Right ventricle myocardium superior (tissue), 1 donor: ENCODE measurements at places on chromosomes 7 and 10.

GRCh38 chr7:47179812-47180515 lies 401.9 kb downstream of the TNS3 start:
- DNase-seq, result no peak

- no peak for DNase-seq
Observed at GRCh38 chr7:158861004-158861787, 4.8 kb downstream of the DYNC2I1 start.

- DNase-seq, result peak; percentile 36
Observed at GRCh38 chr7:88759230-88760135, at the start of gene ZNF804B. Gene ZNF804B, plus strand, starts transcription at chr7:88759700. Its CDS starts 277 bp downstream, at chr7:88759977.

GRCh38 chr7:70574314-70574834 lies 557.6 kb upstream of the GALNT17 start:
- no peak for DNase-seq

DNA sequence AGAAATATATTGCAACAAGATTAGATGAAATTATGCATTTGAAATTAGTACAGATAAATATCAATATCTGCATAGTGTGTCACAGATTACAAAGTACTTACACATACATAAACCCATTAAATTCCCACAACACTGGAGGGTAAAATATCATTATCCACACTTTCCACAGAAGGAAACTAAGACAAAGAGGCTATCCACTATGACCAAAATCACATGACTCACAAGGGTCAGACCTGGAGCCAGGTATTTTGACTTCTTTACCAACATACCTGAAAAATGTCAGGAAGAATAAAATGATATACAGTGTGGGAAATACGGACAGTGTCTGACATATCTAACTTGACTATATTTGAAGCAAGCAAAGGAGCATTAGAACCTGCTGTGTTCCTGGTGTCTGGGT lies 34.1 kb downstream of the HYCC1 start:
- no peak for DNase-seq

DNA sequence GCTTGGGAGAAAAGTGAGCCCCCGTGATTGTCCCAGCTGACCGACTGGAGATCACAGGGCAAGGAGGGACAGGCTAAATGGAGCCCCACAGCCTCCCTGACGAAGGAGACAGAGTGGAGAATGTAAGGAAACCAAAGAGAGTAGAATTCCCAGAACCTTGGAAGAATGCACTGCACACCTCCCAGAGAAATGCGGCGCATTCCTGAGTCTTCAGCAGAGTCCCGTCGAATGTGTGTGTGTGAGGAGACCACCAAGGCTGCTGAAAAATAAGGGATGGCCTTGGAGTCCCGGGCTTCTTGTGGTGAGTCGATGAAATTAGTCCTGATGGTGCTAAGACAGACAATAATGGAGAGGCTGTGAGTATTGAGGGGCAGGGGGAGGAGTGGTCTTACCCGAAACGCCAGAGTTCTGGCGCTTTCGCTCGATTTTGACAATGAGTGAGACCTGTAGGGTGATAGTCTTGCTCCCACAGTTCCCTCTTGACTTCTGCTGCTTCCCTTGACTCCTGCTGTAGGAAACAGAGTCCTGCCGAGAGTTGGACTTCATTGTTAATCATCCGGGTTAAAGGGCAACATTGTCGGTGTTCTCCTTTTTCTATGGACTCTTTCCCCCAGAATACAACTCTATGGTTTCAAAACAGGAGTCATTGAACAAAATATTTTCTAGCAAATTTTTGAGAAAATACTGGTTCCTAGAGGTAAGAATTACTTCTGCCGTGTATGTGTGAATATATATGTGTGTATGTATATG lies 103.2 kb downstream of the CNNM2 start:
- no peak for DNase-seq

DNA sequence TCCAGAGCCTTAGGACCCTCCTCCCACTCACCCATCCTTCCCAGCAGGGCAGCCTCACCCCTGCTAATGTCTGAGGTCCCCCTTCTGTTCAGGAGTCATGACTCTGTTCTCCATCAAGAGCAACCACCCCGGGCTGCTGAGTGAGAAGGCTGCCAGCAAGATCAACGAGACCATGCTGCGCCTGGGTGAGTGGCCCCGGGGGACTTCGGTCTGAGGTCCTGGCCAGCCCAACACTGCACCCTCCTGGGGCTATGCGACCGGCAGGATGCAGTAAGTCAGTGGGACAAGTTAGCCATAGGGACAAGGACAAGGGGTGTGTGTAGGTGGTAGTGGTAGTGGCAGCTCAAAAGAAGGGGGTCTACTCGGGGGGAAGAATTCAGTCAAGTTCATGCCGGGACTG lies 16.2 kb upstream of the AHCYL2 start:
- no peak for DNase-seq

- DNase-seq, result no peak
Observed at GRCh38 chr7:70926666-70927065, 205.3 kb upstream of the GALNT17 start.

GRCh38 chr10:124671486-124672075 lies 72.6 kb downstream of the FAM53B start:
- DNase-seq, result peak; percentile 71

GRCh38 chr7:27245798-27246691 lies 3.4 kb downstream of the EVX1 start:
- DNase-seq, result no peak

DNA sequence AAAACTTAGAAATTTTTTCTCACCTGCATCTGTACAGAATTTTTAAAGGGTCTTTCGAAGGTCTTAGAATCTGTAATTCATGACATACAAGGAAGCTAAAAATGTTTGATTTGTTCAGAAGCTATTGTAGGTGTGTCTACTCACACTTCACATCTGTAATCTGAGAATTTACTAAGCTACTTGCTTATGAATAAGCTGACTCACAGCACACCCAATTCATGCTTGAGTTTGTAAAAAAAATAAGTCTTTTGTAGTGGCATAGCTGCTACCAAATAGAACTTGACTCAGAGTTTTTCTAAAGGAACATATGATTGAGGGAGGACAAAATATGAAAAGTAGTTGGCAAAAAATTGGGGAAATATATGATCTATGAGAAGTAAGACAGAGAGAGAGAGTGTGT lies 12.7 kb upstream of the AGR2 start:
- no peak for DNase-seq

GRCh38 chr7:25636168-25636567 lies 407.9 kb upstream of the NPVF start:
- no peak for DNase-seq

DNA sequence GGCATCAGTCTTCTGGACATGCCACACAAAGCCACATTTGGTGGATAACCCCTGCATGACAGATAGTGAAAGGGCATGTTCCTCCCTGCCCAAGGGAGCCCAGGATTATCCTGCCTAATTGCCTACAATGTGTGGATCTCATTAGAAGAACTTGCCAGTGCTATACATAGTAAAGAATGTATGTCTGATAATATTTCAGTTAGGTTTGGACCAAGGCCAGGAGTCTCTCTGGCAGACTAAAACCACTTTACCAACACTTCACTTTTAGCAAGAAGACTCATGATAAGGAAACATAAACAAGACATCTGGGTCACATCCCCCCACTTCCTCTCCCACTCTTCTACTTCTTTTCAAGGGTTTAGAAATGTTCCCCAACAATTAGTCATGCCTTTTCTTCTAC lies 196.7 kb downstream of the MTERF1 start:
- no peak for DNase-seq

DNA sequence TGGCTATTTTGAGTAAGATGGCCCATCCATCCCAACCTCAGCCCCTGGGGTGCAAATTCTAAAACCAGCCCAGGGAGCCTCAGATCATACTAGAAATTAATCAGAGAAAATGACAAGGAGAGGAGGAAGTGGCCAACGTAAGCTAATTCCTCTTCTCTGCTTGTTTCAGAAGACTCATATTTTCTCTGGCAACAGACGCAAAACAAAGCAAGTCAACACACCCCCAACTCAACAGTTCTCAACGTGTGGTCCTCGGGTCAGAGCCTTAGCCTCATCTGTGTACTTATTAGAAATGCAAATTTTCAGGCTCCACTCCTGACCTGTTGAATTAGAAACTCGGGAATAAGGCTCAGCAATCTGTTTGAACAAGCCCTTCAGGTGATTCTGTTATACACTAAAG lies 413.9 kb upstream of the AUTS2 start:
- DNase-seq, result no peak

DNA sequence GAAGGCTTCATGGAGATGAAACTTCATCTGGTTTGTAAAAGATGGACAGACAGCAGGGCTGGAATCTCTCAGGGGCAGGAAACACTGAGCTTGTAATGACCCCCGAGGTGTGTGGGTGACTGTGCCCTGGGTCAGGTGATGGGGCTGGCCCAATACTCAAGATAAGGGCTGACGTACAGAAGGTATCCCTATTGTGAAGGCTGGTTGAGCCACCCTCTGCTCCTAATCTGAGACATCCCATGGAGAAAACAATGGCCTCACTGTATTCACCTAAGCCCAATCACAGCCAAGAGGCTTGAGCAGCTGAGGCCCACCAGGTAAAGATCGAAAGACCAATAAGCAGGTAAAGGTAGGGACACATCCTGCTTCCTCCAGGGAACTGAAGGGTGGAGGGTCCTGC lies 34.8 kb upstream of the NUB1 start:
- no peak for DNase-seq

DNA sequence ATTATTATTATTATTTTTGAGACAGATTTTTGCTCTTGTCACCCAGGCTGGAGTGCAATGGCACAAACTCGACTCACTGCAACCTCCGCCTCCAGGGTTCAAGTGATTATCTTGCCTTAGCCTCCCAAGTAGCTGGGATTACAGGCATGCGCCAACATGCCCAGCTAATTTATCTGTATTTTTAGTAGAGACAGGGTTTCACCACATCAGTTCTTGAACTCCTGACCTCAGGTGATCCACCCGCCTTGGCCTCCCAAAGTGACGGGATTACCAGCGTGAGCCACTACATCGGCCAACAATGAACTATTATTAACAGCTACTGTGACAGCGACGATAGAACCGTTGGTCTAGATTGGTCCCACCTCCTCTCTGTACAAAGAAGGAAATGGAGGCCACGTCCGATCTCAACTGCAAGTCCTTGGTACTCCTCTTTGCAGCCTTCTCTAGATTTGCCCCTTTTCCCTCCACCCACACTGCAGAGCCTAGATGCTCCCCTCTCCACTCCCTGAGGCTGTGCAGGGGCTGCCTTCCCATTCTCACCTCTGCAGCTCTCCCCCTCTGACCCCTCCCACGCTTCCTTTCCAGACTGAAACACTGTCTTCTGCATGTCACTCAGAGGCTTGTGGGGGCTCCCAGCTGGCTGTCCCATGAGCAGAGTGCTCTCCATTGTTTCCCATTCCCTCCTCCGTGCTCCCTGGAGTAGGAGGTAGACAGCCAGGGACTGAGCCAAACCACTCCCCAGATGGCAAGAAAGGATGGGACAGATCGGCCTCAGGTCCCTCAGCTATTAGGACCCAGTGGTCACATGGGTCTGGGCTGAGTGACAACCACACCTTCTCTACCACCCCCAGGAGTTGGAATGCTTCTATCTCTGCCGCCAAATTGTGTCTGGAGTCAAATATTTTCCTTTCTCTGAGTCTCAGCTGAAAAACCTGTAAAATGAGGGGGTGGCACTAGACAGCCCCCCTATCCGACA lies 2.3 kb downstream of the LOXL4 start:
- no peak for DNase-seq

DNA sequence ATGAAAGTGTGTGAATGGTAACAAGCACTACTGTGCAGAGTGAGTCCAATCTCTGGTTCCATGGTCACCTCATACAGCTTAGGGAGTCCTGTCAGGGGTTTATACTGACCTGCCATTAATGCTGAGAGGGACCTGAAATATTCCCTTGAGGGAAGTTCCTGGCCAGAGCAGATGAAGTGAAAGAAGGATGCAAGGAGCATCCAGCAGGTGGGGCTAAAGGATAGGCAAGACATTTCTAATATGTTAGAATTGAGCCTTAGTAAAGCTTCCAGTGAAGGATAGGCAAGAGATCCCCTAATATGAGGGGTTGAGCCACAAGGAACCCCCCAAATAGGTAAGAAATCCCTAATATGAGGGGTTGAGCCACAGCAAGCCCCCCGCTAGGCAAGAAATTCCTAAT lies 25.5 kb upstream of the FAM221A start:
- DNase-seq, result no peak

DNA sequence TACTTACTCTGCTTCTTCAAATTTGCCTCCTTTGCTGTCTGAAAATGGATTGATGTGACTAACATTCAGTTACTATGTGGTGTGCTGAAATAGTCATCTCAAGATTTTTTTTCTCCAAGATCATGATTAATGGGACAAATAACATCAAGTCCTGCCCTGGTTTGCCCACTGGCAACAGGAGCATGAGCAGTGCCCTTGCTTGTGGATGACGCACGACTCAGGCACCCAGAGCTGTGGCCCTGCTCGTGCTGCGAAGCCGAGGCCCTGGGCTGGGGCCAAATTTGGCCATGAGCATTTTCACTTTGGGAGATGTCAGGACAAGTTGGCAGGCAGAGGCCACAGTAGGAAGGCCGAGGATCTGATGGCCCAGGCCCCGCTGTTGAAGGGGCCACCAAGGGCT lies 239.8 kb upstream of the IGFBP3 start:
- no peak for DNase-seq

- DNase-seq, result no peak
Observed at GRCh38 chr7:1550005-1550845, 5.8 kb downstream of the TMEM184A start.

GRCh38 chr10:24556750-24557742 lies 166.6 kb downstream of the ARHGAP21 start:
- no peak for DNase-seq

DNA sequence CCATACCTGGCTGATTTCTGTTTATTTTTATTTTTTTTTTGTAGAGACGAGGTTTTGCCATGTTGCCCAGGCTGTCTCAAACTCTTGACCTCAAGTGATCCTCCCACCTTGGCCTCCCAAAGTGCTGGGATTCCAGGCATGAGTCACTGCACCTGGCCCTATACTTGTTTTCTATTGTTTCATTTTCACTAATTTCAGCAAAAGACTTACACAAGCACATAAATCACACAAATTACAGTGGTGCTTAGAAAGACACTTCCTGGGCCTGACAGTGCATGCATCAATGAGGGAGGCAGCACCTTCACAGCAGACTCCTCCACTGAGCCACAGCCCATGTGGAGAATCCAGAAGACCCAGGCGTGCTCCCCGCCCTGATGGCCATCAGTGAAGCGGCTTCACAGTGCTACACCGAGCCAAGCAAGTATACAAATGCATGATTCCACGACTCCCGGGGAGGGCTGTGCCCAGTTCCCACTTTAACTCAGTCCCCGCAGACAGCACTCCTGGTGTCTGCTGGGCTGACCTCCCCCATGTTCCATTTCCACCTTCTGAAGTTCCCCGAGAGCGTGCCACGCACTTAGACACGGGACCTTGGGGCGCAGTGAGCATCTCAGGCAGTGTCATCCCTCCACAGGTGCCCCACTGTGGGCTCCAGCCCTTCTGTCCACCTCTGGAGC lies 20.6 kb downstream of the PITRM1 start:
- no peak for DNase-seq

DNA sequence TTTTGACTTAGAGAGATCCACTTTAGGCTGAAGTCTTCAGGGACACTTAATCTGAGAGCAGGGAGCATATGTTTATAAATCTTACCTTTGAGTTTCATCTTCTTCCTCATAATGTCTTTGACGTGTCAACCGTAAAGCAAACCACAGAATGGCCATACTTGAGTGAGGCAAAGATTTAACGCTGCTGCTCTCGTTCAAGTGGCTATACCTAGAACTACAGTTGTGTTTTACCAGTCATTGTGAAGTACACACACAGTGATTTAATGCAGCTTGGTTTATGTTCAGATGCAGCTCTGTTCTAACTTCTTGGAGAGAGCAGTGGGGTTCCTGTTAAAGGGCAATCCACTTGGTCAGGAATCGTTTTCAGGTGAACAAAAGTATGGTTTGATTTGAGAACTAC lies 39.9 kb upstream of the GOT1 start:
- no peak for DNase-seq

- no peak for DNase-seq
Observed at GRCh38 chr10:62424026-62424425, 49.9 kb downstream of the ZNF365 start.

- no peak for DNase-seq
Observed at GRCh38 chr7:57179776-57180415, 47.7 kb upstream of the ZNF479 start.
